Amygdala (tissue), 56 donors: ENCODE measurements at places on chromosomes 13 and 19.
A peak's percentile ranks its signal among the peaks of the same experiment; 100 is the strongest.

GRCh38 chr13:66623129-66623820 is 606.9 kb downstream of the PCDH9 start:
- DNase-seq = no peak

GRCh38 chr13:93413972-93414717 is 187.5 kb downstream of the GPC6 start:
- DNase-seq = no peak

- no peak for DNase-seq
Observed at GRCh38 chr19:10636304-10636972, 11.1 kb downstream of the SLC44A2 start.

DNA sequence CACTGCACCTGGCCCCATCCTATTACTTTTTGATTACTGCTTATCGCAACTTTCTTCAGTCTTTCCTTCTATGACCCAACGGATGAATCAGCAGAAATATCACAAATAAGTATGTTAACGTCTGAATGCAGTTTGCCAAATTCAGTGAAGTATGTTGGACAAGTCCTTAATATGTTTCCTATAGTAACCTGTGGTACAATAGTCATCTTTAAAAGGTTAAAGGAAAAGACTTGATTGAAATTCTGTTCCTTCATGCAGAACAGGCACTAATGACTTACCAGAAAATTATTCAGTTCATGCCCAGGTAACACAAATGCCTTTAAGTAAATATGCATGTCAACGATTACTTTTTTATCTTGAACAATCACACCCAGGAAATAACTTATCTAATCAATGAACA is 242.6 kb downstream of the KCTD12 start:
- no peak for DNase-seq

- DNase-seq = no peak
Observed at GRCh38 chr13:74681891-74682290, 547.7 kb upstream of the KLF12 start.

DNA sequence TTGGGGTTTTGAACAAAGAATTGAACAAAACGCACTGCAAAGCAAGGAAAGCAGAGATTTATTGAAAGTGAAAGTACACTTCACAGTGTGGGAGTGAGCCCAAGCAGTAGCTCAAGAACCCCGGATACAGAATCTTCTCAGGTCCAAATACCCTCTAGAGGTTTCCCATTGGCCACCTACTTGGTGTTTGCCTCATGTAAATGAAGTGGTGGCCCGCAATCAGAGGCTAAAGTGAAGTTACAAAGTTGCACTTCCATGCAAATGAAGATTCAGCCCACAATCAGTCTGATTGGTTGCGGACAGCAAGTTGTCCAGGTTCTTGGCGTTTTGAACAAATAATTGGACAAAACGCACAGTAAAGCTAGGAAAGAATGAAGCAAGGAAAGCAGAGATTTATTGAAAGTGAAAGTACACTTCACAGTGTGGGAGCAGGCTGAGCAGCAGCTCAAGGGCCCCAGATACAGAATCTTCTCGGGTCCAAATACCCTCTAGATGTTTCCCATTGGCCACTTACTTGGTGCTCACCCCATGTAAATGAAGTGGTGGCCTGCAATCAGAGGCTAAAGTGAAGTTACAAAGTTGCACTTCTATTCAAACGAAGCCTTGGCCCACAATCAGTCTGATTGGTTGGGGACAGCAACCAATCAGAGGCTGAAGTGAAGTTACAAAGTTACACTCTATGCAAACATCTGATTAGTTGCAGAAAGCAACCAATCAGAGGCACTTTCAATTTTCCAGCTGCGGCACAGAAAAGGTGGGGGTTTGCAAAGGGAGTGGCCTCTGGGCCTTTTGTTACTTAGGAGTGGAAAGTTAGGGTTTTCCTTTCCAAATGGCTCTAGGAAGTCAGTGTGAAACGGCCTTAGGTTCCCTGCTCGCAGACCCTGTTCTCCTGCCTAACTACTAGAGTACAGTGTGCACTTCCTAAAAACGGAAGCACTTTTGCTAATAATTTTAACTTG is 4.8 kb upstream of the TM9SF2 start:
- peak; percentile 49 for DNase-seq

GRCh38 chr13:91050970-91051369 is 296.5 kb upstream of the MIR17HG start:
- no peak for DNase-seq

DNA sequence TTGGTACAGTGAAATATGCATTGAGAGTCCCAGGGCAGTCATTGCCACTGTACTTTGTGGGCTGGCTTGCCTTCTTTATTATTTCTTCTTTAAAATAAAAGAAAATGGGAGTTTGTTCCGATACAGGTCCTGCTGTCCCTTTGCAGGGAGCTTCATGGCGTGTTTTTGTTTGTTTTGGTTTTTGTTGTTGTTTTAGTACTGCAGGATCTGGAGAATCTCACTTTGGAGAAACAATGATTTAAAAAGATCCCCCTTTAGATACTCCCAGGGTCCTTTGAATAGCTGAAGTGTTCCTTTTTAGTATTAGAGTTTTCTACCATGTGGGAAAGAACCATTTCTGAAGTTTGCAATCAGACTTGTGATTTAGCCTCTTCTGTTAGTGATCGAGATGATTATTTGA is 11.1 kb downstream of the CHAF1A start:
- DNase-seq = no peak

DNA sequence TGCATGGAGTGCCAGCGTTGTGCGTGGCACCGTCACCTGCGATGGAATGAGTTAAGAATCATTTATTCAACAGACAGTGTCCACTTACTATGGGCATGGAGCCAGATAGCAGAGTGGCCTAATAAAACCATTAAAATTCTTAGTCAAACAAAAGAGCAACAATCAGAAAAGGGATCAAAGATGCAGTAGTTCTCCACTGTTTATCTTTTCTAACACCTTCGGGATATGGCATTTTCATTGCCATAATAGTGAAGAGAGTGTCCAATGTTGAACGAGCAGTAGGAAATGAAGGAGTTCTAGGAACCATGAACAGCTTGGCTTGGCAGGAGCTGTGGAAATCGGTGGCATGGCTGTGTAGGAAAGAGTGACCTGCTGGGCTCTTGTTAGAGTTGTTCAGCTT is 2.0 kb downstream of the TNFSF11 start:
- no peak for DNase-seq

DNA sequence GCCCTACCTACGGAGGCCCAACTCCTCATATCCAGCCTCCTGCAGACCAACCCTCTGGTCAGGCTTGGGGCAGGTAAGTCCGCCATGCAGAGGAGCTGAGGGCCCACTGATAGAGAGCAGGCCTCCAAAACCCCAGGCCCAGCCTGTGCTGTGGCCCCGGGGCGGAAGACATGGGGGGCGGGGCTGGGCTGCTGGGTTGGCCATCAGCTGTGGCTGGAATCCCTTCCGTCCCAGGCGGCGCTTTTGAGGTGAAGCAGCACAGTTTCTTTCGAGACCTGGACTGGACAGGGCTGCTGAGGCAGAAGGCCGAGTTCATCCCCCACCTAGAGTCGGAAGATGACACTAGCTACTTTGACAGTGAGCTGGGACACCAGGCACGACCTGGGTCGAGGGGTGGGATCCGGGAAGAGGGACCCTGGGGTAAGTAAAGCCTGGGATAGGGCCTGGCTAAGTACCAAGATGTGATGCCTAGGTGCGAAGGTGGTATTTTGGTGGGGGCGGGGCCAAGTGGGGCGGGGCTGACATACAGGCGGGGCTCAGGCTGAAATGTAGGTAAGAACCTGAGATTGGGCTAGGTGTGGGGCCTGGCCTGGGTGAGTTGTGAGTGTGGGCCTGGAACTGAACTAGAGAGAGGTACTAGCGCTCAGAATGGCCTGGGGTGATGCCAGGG is 15.4 kb downstream of the DNASE2 start:
- DNase-seq = no peak

DNA sequence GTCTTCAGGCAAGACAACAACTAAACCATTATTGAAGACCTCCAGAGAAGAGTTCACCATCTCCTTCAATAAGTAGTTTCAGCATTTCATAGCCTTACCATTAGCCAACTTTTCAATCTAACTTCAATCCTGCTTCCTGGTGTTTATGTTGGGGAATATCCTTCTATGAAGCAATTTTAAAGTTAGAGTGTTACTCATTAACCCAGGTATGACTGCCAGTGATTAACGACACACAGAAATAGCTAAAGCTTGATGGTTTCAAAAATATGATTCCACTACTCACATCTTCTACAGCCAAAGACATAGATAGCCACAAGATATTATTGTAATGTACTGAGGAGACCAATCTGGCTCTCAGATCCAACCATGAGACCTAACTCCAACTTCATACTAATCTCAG is 403.2 kb downstream of the EFNB2 start:
- no peak for DNase-seq

DNA sequence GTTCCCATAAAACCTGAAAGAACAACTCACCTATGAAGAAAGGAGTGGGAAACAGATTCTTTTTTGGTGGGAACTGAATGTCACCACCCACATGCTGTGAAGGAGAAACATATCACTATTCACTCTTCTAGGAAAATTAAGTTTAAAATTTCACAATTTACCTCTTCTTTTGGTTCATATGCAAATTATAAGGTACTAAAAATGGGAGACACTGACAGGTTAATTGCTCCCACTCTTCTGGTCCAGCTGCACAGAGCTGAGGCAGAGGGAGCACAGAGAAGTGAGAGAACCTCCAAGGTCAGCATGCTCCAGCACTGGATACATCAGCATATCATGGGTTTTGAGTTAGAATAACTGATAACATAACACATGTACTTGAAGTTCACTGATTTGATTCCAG is 186.9 kb downstream of the FGF14 start:
- DNase-seq = no peak

DNA sequence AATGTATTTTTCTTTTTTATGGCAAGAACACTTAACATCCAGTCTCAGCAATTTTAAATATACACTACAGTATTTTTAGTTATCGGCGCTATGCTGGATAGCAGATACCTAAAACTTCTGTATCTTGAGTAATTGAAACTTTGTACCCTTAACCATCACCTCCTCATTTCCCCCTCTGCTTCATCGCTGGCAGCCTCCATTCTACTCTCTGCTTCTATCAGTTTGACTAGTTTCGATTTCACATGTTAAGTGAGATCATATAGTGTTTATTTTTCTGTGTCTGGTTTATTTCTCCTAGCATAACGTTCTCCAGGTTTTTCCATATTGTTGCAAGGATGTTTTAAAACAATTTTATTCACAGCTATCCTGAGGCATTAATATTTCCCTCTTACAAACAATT is 340.8 kb upstream of the SLC10A2 start:
- no peak for DNase-seq

DNA sequence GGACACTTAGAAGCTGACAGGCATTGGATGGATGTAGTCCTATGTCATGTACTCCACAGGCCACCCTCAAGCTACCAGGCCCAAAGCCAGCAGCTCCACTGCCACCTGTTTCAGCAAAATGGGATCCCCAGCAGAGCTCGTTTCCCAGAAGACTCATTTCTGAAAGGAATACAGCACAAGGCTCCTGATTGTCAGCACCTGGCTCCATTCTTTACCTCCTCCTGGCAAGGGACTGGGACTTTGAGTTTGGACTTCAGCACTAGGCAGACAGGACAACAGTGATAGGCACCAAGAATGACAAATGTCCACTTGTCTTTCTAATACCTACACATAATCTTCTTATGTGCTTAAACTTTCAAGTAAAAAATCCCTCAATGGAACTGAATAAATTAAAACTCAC is 150.4 kb upstream of the RXFP2 start:
- no peak for DNase-seq

- no peak for DNase-seq
Observed at GRCh38 chr19:5316138-5316537, 24.5 kb downstream of the PTPRS start.

DNA sequence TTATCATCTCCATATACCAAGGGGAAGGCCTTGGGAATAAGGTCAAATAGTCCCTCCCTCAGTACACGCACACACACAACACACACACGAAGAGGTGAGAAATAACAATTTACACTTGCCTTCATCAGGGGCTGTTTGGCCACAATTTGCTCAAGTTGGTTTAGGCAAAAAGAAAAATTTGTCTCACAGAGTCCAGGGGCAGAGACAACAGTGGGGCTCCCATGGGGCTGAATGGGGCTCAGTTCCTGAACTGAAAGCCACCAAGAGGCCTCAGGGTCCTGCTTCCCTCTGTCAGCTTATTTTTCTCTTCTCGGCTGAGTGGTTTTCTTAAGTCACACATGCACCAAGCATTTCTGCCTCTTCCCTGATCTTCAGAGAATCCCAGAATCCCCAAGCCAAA is 35.5 kb downstream of the PCDH8 start:
- DNase-seq = no peak

DNA sequence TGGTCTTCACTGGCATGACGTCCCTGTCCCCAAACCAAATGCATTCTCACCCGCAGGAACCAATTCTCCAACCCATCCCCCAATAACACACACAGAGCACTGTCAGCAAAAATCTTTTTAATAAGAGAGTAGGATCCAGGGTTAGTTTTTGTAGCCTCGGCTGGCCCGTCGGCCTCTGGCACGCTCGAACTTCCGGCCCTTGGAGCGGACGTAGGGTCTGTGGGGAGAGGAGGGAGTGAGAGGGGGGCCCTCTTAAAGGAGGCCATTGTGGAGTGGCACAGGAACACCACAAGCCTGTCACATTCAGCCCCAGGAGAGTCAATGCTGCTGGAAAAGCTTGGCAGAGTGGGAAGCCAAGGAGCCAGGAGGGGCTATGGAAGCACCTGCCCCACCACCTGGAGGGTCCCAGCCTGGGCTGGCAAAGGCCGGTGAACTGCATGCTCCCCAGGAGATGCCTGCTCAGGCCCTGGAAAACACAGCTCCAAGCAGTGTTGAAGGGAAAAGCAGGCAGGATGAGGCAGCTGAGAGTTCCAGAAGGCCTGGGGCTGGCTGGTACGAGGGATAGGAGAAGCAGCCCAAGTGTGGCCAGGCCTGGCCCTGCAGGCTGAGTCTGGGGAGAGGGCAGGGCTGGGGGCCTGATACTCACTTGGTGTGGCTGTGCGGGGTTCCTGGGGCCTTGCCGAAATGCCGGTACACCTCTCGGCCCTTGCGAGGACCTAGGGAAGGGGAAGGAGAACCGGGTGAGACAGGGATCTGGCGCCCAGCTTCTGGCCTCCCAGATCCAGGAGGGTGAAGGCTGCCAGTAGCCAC is 560 bp upstream of the FAM83E start:
- no peak for DNase-seq

GRCh38 chr13:52882785-52883184 is 34.3 kb upstream of the PCDH8 start:
- DNase-seq = no peak

DNA sequence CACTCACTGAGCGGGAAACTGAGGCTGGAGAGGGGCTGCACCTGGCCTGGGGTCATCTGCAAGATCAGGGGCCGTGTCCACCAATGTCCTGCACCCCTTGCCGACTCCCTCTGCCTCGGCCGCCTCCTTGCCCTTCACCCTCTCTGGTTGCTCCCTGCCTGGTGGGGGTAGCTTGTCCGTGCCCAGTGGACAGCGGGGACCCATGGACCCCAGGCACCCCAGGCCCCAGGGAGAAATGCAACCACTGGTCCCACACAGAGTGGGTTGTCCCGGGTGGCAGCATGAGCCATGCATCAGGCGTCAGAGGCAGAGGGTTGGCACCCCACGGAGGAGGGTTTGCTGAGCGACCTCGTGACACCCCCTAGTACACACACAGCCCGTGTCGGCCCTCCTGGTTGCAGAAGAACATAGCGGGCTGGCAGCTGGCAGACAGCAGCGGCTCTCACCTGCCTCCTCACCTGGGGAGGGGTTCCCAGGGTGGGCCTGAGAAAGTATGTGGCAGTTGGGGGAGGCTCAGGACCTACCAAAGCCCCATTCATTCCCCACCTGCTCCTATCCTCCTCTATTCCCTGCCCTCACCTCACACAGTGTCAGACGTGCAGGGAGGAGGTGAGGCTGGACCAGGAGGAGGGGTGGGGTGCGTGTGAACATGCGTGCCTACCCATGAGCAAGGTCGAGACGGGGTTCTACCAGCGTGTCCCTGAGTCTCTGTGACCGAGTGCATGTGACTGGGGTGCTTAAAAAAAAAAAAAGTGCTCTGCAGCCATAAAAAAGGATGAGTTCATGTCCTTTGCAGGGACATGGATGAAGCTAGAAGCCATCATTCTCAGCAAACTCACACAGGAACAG is 8.7 kb downstream of the ADAMTSL5 start:
- DNase-seq = no peak
